ENCODE measurements at places on chromosomes 16 and 17. TPM values are rescaled to one million over a fixed set of nuclear protein-coding genes. Genes with fewer than 3 reads are reported as not detected.

The MILR1 gene
- not detected for total RNA-seq

The TK1 gene
- 164 TPM for total RNA-seq

The SLC47A1 gene
- not detected for total RNA-seq

The MIEF2 gene
- total RNA-seq, result 8.4 TPM

The CIITA gene
- 68.7 TPM for total RNA-seq

The EVPLL gene
- total RNA-seq, result not detected

DNA sequence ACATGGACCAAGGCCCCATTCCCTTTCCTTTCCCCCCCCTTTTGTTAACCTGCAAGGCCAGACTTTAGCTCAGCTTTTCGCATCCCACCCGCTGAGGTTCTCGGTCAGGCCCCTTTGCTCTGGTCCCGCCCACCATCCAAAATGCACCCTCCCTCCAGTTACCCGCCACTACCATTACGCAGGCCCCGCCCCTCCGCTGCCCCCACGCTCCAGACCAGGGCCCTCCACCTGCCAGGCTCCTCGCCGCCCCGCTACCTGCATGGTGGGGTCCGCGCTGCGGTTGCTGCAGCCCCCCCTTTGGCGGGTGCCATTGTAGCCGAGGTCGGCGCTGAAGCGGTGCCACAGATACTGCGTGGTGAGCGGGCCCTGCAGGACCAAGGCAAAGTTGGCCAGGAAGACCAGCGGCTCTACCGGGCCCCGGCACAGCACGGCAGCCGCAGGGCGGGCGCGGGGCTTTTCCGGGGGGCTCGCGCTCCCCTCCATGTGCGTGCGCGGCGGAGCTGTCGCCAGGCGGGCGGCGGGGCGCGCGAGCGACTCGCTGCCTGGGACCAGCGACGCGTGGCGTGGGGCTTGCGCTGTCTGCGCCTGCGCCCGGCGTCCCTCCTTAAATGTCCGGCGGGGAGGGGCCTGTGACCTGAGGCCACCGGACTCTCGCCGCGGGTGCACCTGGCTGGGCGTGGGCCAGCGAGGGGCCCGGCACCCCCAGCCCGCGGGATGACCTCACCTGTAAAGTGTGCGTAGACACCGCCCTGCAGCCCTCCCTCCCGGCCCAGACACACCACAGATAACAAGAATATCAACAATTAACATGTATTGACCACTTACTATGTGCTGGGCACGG, at the start of gene SLC46A1:
Gene SLC46A1, minus strand, starts transcription at position 581 of the 841 bp plus-strand sequence. Its CDS starts 98 bp downstream, at position 483.
- no peaks in the 10 kb centered on the region for H3K36me3 ChIP-seq
- DNase-seq, result peak; percentile 71
- H3K27me3 ChIP-seq, result peaks cover 12% of the 10 kb centered on the region

DNA sequence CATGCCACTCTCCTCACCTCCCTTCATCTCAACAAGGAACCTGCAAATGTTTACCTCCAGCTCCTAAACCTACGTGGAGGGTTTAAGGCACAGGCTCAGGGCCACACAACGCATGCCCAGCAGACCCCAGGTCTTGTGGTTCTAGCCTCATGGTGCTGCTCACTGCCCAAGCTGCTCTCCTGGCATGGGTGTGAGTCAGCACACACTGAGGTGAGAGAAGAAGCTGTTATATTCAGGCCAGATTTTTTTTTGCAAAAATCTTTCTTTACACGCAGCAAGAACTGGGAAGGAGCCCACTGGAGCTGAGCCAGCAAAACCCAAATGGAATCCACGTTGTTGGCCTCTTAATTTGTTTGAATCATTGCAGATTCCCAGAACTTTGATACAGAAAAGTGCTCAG, 5.5 kb upstream of the C16orf96 start:
- DNase-seq, result no peak
- H3K27me3 ChIP-seq, result peaks cover 4% of the 10 kb centered on the region
- H3K4me3 ChIP-seq, result no peak overlapping the region
- peaks cover 5% of the 10 kb centered on the region for H3K4me1 ChIP-seq
- no peak overlapping the region for H3K27ac ChIP-seq
- no peaks in the 10 kb centered on the region for H3K36me3 ChIP-seq

- H3K4me1 ChIP-seq, result no peaks in the 10 kb centered on the region
- DNase-seq, result no peak
- H3K4me3 ChIP-seq, result no peak overlapping the region
- H3K27ac ChIP-seq, result no peak overlapping the region
- H3K27me3 ChIP-seq, result no peaks in the 10 kb centered on the region
These were observed 188.1 kb upstream of the ZNF469 start for GRCh38 chr16:88194397-88195268.

DNA sequence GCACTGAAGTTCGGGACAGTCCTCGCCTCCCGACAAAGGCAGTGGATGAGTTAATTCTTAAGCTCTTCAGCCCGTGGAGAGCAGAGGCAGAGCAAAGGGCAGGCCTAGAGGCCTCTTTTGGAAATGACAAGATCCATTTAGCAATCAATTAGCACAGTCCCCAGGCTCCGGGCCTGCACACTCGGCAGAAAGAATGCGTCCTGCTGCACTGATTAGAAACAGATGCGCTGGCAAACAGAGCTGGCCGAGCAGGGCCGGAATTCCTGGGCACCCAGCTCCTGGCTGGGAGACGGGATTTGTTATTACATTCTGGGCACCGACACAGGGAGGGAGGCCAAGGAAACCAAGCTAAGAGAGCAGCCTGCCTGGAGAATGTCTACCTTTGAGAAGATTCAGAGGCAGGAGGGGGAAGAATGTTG, 162.9 kb downstream of the COPRS start:
- no peaks in the 10 kb centered on the region for H3K36me3 ChIP-seq
- H3K4me3 ChIP-seq, result no peak overlapping the region
- H3K27ac ChIP-seq, result no peak overlapping the region
- H3K4me1 ChIP-seq, result no peaks in the 10 kb centered on the region
- peaks cover 17% of the 10 kb centered on the region for H3K27me3 ChIP-seq
- no peak for DNase-seq

- H3K27me3 ChIP-seq, result no peaks in the 10 kb centered on the region
- H3K4me3 ChIP-seq, result no peak overlapping the region
- DNase-seq, result no peak
These were observed 51.4 kb upstream of the WSCD1 start for GRCh38 chr17:6018788-6019187.

DNA sequence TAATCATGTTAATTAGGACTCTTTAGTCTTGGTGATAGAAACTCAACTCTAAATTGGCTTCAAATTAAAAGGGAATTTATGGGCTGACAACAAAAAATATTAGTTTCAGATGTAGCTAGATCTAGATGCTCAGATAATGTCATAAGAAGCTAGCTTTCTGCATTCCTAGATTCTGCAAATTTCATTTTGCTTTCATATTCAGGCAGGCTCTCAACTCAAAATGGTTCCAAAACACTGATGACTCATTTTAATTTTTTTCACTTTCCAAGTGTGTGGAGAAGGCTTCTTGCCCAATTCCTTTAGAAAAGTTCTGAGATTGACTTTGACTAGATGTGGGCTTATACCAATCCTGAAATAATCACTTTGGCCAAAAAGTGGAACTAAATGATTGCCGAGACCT, 236.7 kb upstream of the GOT2 start:
- no peaks in the 10 kb centered on the region for H3K36me3 ChIP-seq
- H3K4me1 ChIP-seq, result no peaks in the 10 kb centered on the region
- no peak for DNase-seq
- no peaks in the 10 kb centered on the region for H3K27me3 ChIP-seq
- no peak overlapping the region for H3K4me3 ChIP-seq

DNA sequence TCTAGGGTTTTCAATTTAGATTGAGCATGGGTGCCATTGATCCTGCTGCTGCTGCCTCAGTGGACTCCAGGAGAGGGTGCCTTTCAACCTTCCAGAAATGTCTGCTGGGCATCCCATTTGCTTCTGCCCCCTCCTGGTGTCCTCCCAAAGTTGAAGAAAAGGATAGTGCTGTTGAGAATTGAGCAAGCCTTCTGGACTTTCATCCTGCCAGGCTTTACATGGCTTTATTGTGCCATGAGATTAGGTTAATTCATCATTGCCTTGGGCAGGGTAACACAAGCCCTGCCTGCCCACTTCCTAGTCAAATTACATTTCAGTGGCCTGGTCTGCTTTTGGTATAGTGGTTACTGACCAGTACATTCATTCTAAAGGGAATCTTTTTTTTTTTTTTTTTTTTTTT, 17.9 kb upstream of the TANGO6 start:
- no peak overlapping the region for H3K4me3 ChIP-seq
- H3K27me3 ChIP-seq, result peaks cover 6% of the 10 kb centered on the region
- DNase-seq, result no peak
- H3K27ac ChIP-seq, result no peak overlapping the region
- no peaks in the 10 kb centered on the region for H3K36me3 ChIP-seq

DNA sequence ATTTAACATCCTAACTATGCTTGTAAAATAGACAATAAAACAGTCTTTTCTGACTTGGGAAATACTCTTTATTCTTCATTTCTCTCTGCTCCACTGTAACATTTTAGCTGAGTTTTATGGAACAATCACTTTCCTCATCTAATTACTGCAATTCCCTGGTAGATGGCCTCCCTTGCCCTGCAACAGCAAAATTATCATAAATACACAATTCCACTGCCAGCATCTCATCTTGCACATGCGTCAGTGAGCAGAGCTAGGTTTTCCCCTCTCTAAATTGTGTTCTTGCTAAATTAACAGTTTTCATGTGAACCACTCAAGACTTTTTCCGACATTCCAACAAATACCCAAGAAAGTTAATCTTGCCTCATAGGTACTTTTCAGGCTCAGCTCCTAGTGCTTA, 920.9 kb upstream of the GOT2 start:
- H3K27ac ChIP-seq, result no peak overlapping the region
- H3K4me1 ChIP-seq, result no peaks in the 10 kb centered on the region
- H3K27me3 ChIP-seq, result no peaks in the 10 kb centered on the region
- H3K36me3 ChIP-seq, result no peaks in the 10 kb centered on the region
- DNase-seq, result no peak

DNA sequence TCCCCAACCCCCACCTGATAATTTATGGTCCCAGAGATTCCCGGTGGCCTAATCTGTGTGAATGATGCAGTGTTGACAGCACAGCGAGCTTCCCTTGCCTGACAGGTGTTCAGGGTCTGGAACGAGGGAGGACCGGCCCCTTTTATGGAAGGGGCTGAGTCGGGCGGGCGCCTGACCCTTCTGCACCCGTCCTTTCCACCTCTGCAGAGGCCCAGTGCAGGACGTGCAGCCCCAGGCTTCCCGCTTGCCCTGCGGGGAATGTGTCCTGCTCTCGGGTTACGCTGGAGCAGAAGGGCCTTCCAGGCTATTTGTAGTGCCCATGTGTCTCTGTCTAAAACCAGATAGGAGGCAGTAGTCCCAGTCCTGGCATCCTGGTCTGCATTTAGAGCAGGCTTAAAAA, 16.2 kb downstream of the SMTNL2 start:
- no peaks in the 10 kb centered on the region for H3K4me1 ChIP-seq
- H3K36me3 ChIP-seq, result no peaks in the 10 kb centered on the region
- no peak overlapping the region for H3K4me3 ChIP-seq
- H3K27me3 ChIP-seq, result peaks cover 12% of the 10 kb centered on the region
- DNase-seq, result no peak

DNA sequence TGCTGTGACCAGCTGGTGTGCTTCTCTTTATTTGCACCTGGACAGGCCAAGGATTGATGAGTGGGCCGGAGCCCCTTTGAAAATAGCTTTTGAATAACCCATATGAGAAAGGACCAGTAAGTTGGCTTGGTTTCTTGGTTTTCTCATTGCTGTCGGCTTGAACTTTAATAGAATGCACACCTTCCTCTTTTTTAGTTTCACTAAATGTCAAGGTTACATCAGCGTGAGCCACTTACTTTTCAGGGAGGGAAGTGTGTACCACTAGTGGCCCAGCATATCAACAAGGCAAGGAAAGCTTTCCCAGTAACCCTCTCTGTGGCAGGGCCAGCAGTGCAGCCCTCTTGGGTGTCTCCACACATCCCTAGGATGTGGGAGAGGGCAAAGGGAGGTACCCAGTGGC, 433.3 kb downstream of the CA10 start:
- no peaks in the 10 kb centered on the region for H3K4me1 ChIP-seq
- no peaks in the 10 kb centered on the region for H3K36me3 ChIP-seq
- DNase-seq, result no peak
- H3K27ac ChIP-seq, result no peak overlapping the region
- H3K27me3 ChIP-seq, result no peaks in the 10 kb centered on the region
- H3K4me3 ChIP-seq, result no peak overlapping the region
